ENCODE measurements at places on chromosomes 13 and 19.

- DNase-seq, result no peak
Measured at GRCh38 chr19:10820173-10820572, 15.8 kb downstream of the TMED1 start.

GRCh38 chr19:40908976-40909375, 26.9 kb upstream of the CYP2A7 start:
- peak; percentile 12 for DNase-seq

GRCh38 chr19:795691-796581, 1.3 kb upstream of the PTBP1 start:
- DNase-seq, result no peak

DNA sequence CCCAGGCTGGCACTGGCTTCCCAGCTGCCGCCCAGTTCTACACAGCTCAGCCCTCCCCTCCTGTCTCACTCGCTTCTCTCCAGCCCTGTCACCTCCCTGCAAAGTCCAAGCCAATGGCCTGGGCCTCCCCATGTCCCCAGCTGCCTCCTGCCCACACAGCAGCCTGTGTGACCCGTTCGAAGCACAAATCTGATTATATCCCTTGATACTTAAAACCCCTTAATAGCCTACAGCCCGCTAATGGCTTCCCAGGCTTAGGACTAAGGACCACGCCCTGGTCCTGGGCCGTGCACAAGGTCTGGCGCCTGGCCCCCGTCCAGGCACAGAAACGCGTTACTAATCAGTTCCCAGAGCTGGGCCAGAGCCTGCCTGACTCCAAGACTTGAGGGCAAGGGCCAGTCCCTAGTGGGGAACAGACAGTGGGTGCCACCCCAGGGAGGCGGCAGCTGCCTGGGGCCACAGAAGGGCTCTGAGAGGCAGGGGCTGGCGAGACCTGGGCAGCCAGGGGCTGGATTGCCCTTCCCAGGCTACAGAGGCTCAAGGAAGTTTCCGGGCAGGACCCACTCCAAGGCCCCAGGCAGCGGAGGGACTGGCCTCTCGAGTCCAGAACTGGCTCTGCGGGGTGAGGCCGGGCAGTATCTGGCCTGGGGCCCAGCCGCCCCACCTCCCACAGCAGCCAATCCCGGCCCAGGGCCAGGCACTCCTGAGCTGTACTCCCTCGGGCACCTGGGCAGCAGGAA, 10.4 kb downstream of the XAB2 start:
- no peak for DNase-seq

DNA sequence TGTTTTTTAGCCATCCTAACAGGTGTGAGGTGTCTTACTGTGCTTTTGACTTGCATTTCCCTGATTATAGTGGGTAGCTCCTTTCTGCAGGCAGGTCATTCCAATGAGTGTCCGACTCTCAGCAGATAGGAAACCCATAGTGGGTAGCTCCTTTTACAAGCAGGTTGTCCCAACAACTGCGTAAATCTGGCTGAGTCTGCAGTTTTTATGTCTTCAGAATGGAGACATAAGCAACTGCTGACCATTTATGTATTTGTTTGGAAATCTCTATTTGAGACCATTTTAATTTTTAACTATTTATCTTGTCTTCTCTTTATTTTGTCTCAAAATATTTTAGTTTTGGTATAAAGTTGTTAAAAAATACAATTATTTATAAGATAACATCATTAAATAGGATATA, 839.4 kb downstream of the SLITRK6 start:
- DNase-seq, result no peak

DNA sequence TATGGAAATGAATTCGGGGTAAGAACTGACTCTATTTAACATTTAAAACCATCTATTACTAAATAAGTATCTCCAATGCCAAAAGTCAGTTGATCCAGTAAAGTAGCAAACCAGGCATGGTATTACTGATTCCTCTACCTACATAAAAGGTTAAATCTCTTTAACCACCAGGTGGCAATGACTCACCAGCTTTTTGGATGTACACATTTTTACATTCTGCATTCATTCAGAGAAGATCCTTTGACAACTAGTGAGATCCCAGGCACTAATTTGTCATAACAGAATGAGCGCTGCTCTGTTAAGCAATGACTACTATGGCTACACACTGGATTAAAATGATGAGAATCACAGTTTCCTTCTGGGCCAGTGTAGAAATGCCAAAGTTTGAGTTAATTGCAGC, 329.8 kb upstream of the GPC6 start:
- no peak for DNase-seq

- DNase-seq, result no peak
Measured at GRCh38 chr13:100423375-100423774, 165.2 kb downstream of the GGACT start.

- no peak for DNase-seq
Measured at GRCh38 chr19:31290931-31291590, 58.2 kb downstream of the TSHZ3 start.

- no peak for DNase-seq
Measured at GRCh38 chr19:17997969-17998826, 9.8 kb upstream of the ARRDC2 start.

All from stimulated activated CD4-positive, alpha-beta T cell treated with anti-CD3 and anti-CD28 coated beads, Interleukin-12 subunit alpha, Interleukin-12 subunit beta, amount 100 ng/mL, for 4 hours (primary cell).